ENCODE measurements at places on chromosomes 16 and 17.

DNA sequence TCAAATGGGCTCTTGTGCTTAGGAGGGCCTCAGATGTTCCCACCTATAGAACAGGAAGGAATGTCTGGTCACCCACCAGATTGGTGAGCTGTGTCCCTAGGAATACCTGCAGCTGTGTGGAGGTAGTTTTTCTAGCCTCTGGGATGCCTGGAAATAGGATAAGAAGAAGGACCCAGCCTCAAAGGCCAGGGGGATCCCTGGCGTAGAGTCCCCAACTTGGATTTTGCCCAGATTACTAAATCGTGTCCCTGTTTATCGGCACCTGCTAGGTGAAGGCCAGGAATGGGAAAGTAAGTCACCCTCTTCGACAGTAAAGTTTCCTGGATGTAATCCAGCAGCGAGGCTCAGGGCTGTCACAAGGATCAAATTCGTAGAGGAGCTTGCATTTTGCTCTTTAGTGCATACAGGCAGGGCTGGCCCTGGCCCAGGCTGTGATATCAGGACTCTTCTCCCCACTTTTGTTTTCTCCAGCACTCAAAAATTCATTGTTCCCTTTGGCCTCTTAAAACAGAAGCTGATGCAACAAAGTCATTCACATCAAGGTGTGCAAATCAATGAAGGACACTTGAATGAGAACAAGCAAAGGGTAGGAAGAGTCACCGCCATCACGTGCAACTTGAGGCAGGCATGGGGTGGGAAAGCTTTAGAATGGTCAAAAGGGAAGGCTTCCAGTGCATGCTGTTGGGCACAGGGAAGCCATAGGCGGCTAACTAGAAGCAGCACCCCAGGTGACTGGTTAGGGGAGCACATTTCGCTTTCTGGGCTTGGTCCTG is 7.5 kb downstream of the SLC13A2 start:
- no peak for DNase-seq

DNA sequence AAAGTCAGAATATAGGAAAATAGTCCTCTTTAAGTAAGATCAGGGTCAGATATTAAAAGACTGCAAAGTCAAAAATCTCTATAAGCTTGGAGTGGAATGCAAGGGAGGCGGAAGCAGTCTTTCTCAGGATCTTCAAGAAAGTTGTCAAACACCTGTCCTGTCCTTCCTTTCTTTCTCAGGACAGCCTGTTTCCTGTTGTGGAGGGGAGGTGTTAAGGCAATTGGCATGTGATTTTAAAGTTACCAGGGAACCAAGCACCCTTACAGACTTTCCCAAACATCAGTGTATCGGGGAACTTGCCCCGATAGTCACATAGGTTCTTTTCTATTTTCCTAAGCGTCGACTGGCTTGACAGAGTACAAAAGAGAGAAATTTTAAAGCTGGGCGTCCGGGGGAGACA is 2.1 kb downstream of the ATP5PD start:
- DNase-seq: no peak

GRCh38 chr17:41579484-41580243 is 7.0 kb downstream of the KRT14 start:
- peak; percentile 88 for DNase-seq

GRCh38 chr16:27725236-27726000 is 175.5 kb downstream of the KATNIP start:
- no peak for DNase-seq

DNA sequence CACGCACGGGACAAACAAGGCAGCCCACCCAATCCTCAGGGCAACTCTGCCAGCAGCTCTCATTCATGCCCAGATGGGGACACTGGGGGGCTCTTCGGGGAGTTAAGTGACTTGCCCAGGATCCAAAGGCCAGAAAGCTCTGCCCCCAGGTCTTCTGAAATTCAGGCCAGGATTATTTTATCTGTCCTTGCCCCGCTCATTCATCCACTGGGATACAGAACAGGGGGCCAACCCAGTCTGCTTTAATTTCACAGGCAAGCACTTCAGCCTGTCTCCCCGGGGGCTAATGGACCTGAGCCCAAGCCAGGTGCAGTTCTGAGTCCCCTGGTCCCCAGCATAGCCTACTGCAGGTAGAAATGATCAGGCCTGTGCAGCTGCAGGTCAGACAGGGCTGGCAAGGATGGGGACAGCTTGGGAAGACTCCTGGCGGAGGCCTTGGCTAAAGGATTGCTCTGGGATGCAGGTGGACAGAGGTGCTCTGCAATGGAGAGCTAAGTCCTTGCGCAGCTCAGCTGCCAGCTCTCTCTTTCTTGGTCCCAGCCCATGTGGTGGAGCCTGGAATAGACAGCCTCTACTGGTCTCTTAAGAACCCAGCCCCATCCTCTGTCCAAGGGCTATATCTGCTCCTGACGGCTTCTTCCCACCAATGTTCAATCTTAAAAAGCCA is 766 bp upstream of the B3GNT9 start:
- DNase-seq: no peak

- DNase-seq: no peak
Observed at GRCh38 chr16:23570992-23571632, 13.6 kb downstream of the UBFD1 start.

GRCh38 chr17:47719411-47720152 is 13.5 kb upstream of the TBX21 start:
- DNase-seq: no peak

- DNase-seq: no peak
Observed at GRCh38 chr16:11583166-11583565, 3.6 kb downstream of the LITAF start.

- no peak for DNase-seq
Observed at GRCh38 chr17:17684906-17685774, 3.9 kb downstream of the RAI1 start.

DNA sequence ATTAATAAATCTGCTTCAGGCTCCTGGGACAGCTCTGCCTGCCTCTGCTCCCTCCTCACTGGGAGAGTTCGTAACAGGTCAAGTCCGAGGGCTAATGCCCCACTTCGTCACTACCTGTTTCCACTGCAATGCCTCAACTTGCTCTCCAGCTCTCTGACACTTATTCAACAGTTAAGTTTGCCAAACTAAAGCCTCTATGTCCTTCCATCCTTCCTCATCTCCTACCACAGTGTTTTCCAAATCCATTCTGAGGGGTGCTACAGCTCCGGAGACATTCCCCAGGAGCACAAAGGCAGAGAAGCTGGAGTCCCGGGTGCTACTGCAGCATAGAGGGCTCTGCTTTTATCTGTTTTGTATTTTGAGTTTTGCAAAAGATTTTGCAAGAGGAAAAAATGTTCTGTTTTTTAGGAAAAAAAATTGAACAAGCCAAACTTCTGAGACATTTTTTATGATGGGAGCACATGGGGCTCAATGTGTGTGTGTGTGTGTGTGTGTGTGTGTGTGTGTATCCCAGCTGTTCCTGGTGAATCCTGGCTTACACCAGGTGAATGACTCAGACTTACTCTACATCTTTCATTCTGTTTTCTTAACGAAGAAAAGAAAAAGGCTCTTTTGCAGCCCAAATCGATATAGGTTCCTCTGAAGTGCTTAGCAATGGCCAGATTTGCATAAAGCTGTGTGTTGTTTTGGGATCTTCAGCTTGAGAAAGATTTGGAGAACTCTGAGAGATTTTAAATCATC is 46.1 kb upstream of the MYOCD start:
- no peak for DNase-seq

DNA sequence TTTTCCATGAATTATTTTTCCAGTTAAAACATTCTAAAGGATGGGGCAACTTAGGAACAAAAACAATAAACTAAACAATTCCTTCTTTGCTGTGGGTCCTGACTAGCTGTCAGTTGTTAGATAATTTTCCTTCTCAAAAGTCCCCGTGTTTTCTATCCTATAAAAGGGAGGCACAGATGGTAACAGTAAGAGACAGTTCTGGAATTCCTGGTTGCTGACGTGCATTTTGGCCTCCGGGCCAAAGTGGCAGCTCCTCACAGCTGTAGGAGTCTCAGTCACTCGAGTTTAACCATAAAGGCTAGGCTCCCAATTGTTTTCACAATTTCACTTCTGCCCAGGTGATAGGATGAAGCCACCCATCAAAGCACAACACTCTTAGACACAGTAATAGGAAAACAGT is 77.0 kb upstream of the ZNF423 start:
- DNase-seq: peak; percentile 46

DNA sequence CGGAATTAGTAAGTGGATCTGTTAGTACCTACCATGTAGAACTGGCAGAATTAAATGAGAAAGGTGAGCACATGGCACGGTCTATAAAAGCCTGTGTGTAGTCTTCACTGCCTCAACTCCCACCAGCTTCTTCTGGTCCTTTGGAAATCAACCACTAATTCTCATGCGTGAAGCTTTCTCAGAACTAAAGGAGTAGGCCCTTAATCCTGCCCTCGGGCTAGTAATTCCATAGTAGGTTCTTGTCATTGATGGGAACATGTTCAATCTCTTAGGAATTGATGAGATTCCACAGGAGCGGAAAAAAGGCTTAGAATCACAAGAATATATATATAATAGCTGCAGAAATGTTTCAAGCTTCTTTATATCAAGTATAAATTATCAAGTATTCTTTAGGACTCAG is 21.7 kb downstream of the CDR2 start:
- no peak for DNase-seq

DNA sequence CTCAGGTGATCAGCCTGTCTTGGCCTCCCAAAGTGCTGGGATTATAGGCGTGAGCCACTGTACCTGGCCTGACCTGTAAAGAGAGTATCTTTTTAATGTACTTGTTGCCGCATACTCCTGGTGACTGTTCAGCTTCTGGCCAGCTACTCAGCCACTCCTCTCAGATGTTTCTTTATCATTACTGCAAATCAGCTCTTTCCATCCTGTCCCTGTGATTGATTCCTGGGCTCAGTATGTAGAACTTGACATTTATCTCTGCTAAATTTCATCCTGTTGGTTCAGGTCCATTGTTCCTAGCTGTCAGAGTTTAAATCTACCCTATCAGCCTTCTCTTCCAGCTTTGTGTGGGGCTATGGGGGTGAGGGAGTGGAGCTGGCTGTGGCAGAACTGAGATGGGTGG is 211.5 kb upstream of the ASIC2 start:
- no peak for DNase-seq

DNA sequence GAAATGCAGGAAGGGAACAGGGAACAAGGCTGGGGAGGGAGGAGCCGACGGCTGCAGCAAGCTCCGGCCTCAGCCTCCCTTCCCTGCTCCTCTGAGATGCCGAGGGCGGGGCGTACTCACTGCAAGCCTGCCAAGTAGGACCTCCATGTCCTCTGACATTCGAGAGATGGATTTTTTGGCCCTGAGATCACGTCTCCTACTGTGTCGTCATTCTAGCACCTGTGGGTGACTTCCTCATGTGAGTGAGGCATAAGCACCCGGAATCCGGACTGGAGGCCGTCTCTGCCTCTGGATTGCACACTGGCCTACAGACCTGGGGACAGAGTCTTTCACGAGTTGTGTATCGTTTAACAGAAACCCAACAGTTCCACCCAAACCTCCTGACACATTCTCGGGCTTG is 14.5 kb downstream of the MRM3 start:
- DNase-seq: no peak

- DNase-seq: peak; percentile 82
Observed at GRCh38 chr17:43694081-43694870, 32.6 kb upstream of the MEOX1 start.

DNA sequence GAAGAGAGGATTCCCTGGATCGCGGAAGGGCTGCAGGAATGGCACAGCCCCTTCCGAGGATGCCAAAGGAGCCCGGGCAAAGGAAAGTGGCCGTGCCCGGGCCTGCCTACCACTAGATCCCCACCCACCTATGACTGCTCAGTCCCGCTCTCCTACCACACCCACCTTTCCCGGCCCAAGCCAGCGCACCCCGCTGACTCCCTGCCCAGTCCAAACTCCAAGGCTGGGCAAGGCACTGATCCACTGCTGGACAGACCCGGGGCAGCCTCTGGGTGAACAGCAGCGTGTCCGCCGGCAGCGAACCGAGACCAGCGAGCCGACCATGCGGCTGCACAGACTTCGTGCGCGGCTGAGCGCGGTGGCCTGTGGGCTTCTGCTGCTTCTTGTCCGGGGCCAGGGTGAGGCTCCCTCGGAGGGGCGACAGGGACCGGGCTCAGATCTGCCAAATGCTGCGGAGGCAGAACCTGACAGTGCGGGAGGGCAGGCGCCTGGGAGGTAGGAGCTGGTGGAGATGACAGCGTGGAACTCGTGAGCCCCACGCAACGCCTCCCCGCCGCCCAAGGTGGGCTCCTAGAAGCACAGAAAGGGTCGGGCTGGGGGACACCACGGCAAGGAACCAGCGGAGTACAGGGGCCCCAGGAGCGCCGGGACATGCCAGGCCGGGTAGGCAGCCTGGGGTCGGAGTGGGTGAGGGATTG is at the start of gene CES2:
CES2 (plus strand) TSS at position 203 of the 698 bp plus-strand sequence; CDS start at position 323, 120 bp downstream.
- DNase-seq: no peak

DNA sequence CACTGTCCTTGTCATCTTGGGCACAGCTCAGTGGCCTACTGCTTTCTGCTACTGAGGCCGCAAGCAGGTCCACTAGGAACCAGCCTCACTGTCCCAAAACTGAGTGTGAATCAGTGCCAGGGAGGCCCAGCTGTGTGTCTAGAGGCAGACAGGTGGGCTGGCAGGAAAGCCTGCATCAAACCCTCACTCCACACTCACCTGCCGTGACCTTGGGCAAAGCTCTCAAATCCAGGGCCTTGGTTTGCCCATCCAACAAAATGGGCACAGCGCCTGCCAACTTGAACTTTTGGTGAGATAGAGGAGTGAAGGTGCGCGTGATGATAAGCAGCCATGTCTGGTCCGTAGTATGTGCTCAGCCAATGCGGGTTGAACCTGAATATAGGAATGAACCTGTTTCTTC is 14.8 kb downstream of the ATP2C2 start:
- no peak for DNase-seq

DNA sequence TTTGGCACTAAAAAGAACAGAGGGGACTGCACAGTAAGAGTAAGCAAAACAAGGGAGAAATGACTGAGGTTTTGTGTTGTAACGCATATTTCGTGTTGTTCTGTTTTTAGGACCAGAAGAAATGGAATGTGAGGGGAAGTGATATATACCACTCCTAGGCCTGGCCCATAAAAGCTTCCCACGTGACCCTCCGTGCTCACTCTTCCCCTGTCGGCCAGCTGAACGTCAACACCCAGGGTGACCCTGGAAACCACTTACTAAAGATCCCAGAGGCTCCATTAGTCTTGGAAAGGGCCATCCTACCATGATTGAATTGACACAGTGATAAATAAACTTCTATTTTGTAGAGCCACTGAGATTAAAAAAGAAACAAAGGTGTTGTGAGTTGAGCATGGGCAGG is 79.8 kb downstream of the HELZ start:
- DNase-seq: no peak

All from sciatic nerve (tissue), 2 donors.